ENCODE measurements at places on chromosomes 4 and X. TPM values are rescaled to one million over a fixed set of nuclear protein-coding genes. Genes with fewer than 3 reads are reported as not detected.

Gene FGA
- total RNA-seq: not detected

Gene AFM
- not detected for total RNA-seq

Gene PYURF
- 44.3 TPM for total RNA-seq

DNA sequence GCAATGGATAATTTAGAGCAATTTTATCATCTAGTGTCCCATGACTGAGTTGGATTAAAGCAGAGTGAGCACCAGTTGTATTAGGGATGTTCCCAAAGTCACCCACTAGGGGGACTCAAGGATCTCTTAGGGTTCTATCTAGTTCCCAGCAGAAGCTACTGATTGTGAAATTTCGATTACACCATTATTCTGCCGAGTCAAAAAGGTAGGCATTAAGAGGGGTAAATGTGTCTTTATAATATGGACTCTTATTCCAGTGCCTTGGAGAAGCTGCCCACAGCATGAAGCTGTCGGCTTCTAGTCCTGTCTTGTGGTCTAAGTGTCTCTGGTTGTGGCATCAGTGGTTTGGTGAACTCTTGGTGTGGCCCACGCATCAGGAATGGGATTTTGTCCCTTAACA is 53.3 kb downstream of the RGS12 start:
- DNase-seq: peak; percentile 50

DNA sequence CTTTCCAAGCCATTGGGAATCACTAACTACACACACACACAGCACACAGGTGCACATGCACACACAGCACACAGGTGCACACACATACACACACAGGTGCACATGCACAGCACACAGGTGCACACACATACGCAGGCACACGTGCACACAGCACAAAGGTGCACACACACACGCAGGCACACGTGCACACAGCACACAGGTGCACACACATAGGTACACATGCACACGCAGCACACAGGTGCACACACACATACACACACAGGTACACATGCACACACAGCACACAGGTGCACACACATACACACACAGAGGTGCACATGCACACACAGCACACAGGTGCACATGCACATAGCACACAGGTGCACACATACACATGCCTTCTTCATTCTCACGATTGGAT is 80.9 kb downstream of the HMX1 start:
- DNase-seq: no peak
